ENCODE measurements at places on chromosomes 4 and X. TPM values are rescaled to one million over a fixed set of nuclear protein-coding genes. Genes with fewer than 3 reads are reported as not detected.

DNA sequence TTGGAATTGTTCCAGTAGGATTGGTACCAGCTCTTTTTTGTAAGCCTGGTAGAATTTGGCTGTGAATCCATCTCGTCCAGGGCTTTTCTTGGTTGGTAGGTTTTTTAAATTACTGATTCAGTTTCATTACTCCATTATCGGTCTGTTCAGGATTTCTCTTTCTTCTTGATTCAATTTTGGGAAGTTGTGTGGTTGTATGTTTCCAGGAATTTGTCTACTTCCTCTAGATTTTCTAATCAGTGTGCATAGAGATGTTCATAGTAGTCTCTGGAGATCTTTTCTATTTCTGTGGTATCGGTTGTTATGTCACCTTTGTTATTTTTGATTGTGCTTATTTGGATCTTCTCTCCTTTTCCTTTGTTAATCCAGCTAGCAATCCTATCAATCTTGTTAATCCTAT lies 248.7 kb downstream of the ARHGAP10 start:
- DNase-seq = no peak

GRCh38 chr4:98865059-98865458 lies 63.9 kb downstream of the EIF4E start:
- no peak for DNase-seq

POLN gene
- not detected for polyA plus RNA-seq

GRCh38 chr4:19774690-19775256 lies 476.9 kb upstream of the SLIT2 start:
- no peak for DNase-seq

ART3 gene
- polyA plus RNA-seq = not detected

DNA sequence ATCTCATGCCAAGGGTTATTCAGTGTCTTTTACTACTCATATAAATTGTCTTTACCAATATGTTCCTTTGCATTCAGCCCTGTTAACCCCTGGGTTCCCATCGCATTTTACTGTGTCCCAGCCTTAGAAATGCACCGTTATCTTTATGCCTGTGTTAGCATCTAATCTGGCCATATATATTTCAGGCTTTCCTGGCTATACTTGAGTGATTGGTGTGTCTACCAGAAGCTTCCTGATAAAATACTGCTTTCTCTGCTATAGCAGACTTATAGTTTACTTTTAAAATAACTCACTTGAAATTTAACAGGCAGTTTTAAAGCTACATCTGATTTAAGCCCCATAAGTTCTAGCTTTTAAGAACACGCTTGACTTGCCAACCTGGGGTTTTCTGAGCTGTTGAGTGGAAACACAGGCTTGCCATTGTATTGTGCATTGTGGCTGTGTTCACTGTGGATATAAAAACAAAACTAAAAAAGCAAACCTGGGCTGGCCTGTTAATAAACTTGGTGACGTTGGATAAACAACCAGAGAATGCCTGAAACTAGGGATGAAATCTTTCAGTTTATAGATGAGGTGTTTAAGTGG lies 185.3 kb upstream of the TAPT1 start:
- no peak for DNase-seq

- DNase-seq = no peak
These were observed 174.6 kb upstream of the PSAPL1 start for GRCh38 chr4:7609316-7609715.

C4orf51 gene
- polyA plus RNA-seq = not detected

- no peak for DNase-seq
These were observed 147.8 kb downstream of the ARHGAP10 start for GRCh38 chr4:147879676-147880075.

- peak; percentile 36 for DNase-seq
These were observed 8.6 kb upstream of the JADE3 start for GRCh38 chrX:46903458-46904242.

DNA sequence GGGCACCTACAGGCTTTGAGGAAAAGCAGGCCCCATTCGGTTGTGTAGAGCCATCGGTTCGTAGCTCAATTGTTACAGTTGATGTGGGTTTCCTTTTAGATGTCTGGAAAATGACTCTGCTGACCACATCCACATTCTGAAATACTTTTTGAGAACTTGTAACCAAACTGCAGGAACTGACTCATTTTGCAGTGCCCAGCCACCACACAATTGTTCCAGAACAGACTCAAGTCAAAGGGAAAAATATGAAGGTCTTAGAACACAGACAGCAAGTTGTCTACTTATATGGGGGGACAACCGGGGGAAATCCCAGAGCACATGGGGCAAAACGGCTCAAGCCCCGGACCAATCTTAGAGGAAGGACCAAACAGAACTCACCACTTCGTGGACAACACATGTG lies 557.6 kb upstream of the DIPK2B start:
- peak; percentile 65 for DNase-seq

All from immature natural killer cell (primary cell).